Left lobe of liver (tissue), 2 donors: ENCODE measurements at places on chromosomes 12 and 14. TPM values are rescaled to one million over a fixed set of nuclear protein-coding genes. Genes with fewer than 3 reads are reported as not detected.
A peak's percentile ranks its signal among the peaks of the same experiment; 100 is the strongest.

DNA sequence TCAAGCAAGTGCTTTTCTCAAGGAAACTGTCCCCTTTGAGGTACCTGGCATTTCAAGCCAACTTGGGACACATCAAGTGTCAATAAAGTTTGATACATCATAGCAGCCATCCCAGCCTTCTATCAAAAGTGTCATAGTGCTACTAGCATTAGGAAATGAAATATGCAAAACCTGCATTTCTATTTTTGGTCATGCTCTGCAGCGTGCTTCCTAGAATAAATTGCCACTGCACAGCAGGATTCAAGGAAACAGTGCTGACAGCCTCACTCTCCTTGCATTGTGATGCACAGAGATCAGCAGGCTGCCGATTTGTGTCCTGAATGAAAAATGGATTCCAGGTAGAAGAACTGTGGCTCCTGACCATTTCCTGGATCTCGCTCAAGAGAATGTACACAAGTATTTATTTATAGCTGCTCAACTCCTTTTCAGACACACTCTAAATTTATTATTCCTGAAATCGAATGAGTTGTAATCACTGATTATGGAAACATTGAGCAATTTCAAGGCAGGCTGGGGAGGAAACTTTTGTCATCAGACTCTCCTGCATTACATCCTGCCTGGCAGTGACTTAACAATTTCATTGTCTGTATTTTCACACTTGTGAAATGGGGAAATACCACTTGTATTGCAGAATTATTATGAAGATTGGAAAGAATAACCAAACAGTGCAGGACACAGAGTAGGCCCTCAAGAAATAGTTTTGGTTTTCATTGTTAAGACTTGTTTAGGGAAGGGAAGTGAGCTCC lies 120.9 kb downstream of the SLC38A6 start:
- no peak for DNase-seq

DNA sequence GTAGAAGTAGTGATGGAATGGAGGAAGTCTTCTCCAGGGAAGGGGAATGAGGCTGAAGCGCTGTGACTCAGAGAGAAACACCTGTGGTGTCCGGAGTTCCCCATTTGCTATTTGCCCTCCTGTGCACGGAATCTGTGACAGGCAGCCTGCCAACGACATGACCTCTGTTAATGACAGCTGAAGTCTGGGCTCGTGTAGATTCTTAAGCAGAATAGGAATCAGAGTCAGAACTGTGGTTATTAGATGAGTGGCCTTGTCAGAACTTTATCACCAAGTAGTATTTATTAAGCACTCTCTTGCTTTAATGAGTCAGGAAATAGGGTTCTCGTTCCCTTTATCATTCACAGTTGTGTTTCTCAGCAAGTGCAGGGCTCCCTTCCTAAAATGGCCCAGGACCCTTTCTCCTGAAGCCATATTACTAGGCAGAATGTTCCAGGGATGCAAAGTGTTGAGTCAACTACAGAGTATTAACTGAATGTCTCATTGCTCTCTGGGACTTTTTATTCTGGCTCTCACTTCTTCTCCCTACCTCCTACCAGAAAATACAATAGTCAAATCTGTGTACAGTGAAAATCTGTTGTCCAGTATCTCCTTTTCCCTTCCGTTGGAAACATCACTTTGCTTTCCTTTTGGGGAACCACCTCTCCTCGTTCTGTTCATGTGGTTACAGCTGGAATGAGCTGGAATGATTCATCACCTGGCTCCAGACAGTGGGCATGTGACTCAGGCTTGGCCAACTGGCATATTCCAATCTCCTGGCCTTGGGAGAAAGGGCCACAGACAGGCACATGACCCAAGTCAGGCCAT lies 77.8 kb upstream of the MAX start:
- DNase-seq: no peak

- DNase-seq: peak; percentile 88
These were observed 48.2 kb downstream of the FOXN3 start for GRCh38 chr14:89368490-89369477.

DNA sequence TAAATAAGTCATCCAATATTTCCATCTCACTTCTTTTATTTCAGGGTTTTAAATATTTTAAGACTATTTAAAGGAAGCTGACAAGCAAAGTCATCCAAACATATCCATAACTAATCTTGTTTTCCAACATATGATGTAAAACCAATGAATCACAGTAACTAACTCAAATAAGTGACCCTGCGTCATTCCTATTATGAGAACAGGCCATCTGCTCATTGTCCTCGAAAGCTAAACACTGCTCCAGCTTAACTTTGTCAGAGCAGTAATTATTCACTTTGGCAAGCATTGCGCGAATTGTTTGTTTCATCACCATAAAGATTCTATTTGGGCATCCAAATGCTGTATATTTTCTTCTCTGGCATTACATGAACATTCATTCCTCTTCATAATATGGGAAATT lies 99.1 kb downstream of the CAPZA3 start:
- no peak for DNase-seq

- DNase-seq: no peak
These were observed 115.7 kb downstream of the PHETA1 start for GRCh38 chr12:111253213-111253612.

The GARIN6 gene
- total RNA-seq: not detected

The SLC25A47 gene
- total RNA-seq: 191 TPM

The INF2 gene
- total RNA-seq: 63.1 TPM
